ENCODE measurements at places on chromosomes 6 and 20.

DNA sequence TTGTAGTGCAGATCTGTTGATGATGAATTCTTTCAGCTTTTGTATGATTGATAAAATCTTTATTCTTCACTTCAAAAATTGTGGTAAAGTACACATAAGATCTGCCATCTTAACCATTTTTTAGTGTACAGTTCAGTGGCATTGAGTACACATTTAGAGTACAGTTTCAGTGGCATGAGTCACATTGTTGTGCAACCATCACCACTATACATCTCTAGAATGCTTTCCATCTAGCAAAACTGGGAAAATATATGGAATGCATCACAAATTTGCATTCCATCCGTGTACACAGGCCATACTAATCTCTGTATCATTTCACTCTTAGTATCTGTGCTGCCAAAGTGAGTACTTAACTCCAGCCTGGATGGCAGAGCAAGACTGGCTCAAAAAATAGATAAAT lies 28.7 kb downstream of the SIRPD start:
- peak; percentile 48 for DNase-seq

DNA sequence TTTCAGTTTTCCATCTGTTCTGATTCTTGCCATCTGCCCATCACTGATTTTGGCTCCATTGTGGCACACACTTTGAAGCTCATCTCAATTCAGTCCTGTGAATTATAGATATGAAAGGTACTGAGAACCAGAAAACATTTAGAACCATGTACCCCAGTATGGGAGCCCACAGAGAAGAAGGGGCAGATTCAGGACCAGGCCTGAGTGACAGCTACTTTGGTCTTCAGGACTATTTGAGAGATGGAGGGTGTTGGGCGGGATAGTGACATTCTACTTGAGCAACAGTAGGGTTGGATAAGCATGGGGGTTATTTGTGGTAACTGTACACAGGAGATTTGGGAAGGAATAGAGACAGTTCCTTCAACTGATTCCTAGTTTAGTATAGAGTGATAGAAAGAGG lies 259.2 kb upstream of the MANEA start:
- no peak for DNase-seq

DNA sequence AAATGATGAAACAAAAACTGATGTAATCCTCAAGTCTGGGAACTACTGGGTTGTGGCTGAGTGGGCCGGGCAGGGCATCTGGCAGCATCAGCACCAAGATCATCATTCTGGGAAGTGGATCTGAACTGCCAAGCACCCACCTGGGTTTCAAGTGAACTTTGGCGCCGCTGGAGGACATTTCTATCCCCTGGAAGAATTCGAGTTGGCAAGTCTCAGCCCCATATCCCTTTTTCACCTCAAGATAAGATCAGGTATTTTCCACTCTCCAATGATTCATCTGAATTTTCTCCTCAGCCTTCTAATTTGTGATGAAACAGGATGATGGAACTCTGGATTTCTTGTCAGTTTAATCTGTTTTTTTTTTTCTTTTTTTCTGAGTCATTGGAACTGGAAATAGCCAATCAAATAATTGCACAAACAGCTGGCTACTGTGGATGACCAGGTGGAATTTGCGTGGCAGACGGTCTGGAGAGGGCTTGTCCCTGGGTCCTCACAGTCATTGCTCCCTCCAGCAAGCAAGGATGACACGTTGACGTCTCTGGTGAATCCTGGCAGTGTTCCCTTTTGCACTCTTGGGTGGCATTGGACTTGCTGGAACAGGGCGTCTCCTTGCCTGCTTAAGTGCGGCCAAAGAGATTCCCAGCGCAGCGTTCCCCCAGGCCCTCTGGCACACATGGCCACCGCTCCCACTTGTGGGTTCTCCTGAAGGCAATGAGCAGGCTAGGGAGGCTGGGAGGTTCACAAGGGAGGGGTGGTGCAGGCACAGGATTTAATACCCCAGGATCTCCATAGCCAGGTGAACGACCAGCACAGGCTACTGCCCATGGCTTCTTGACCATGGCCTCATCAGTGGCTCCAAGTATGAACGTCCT lies 80.4 kb downstream of the DHX35 start:
- peak; percentile 71 for DNase-seq

GRCh38 chr20:35616465-35617396 lies 1.1 kb downstream of the SPAG4 start:
- DNase-seq: peak; percentile 93

- DNase-seq: no peak
Measured at GRCh38 chr6:90484903-90485302, 102.0 kb downstream of the MAP3K7 start.

DNA sequence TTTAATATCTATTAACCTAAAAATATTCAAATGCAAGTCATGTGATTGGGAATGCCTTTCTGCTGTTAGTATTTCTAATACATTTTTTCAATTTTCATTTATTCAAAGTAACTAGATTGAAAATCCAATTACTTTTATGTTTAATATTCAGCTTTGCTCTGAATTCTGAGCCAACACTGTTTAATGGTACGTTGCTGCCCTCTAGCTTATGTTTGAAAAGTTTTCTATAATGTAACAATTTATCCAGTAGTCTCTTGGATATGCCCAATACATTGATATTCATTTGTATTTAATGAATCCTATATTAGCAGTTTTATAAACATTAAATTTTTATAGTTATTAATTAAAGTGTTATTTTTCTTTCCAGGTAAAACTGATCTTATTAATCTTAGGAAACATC lies 47.4 kb downstream of the LGSN start:
- DNase-seq: peak; percentile 46

GRCh38 chr20:58231683-58232082 lies 3.2 kb upstream of the ANKRD60 start:
- DNase-seq: peak; percentile 33

DNA sequence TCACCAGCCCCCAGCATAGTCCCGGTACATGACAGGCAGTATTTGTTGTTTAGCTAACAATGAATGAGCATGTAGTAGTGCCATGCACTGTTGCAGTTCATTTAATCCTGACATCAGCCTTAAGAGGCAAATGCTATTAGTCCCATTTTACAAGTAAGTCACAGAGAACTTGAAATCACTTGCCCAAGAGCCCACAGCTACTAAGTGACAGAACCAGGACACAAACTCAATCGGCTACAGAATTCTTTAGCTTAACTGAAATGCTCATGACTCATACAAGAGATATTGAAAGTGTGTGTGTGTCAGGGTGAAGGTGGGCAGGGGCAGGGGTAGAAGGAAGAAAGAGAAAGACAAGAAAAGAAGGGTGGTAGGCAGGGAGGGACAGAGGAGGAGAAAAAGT lies 52.7 kb downstream of the UNC5CL start:
- no peak for DNase-seq

GRCh38 chr6:49550492-49551077 lies at the start of gene C6orf141:
TSS of gene C6orf141 (plus strand) at chr6:49550668. CDS start at chr6:49550793, 125 bp downstream.
- DNase-seq: peak; percentile 12

- DNase-seq: no peak
Measured at GRCh38 chr6:25465941-25466340, 186.1 kb upstream of the SCGN start.

- DNase-seq: peak; percentile 82
Measured at GRCh38 chr20:46752728-46753127, 43.3 kb downstream of the SLC2A10 start.

All from GM23248 (cell line).